ENCODE measurements at places on chromosomes 12 and 14.

- no peak for DNase-seq
Observed at GRCh38 chr14:87894920-87895319, 98.1 kb downstream of the GALC start.

DNA sequence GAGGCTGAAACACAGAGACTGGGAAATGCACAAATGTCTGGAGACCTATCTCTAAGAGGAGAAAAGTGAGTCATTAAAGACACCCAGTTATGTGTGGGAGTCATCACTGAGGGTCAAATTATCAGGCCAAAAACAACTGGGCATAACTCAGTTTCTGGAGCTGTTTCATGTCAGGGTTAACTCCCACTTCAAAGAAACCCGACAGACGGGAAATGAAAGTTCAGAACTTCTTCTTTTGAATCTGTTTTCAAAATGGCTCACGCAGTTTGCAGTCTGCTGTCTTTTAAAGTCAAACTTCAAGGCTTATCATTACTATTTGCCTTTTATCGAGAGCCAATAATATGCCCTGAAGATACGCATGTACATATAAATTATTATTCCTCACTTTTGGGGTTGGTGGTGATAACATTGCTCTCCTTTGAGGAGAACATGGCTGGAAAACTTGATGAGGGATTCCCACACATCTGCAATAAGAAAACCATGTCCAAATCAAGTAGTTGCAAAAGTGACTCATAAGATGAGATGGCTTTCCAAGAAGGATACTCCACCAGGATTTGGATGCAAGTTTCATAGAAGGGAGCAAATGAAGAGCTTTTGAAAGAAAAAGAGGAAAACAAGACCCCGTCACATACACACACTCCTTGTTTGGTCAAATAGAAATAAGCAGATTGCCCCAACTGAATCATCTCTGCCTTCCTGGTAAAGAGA is 341.4 kb downstream of the ADAMTS20 start:
- no peak for DNase-seq

GRCh38 chr12:2510045-2510444 is 284.7 kb upstream of the FKBP4 start:
- no peak for DNase-seq

GRCh38 chr12:91289906-91290305 is 107.3 kb upstream of the DCN start:
- no peak for DNase-seq

- DNase-seq = peak; percentile 70
Observed at GRCh38 chr14:64704743-64705380, 638 bp downstream of the PLEKHG3 start.

- DNase-seq = no peak
Observed at GRCh38 chr12:67270622-67271021, 1.5 kb downstream of the CAND1 start.

All from H1 (cell line).